ENCODE measurements at places on chromosomes 7 and 10.

DNA sequence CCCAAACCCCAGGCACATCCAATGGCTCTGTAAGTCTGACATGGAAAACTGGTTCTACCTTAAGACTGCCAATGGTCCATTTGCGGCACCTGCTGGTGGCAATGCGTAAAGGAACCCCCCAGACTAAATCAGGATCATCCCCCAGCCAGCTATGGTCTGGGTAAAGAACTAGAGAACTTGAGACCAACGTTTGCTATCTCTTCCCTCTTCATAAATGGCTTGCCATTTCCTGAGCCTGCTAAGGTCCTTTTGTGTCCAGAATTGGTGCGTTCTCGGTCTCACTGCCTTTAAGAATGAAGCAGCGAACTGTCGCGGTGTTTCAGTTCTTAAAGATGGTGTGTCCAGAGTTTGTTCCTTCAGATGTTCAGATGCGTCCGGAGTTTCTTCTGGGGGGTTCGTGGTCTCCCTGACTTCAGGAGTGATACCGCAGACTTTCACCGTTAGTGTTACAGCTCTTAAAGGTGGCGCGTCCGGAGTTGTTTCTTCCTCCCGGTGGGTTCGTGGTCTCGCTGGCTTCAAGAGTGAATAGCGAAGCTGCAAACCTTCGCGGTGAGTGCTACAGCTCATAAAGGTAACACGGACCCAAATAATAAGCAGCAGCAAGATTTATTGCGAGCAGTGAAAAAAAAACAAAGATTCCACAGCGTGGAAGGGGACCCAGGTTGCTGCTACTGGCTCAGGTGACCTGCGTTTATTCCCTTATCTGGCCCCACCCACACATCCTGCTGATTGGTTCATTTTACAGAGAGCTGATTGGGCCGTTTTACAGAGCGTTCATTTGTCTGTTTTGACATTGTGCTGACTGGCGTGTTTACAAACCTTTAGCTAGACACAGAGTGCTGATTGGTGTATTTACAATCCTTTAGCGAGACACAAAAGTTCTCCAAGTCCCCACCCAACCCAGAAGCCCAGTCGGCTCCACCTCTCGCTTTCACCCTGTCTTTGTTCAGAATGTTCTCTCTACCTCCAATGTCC is 95.4 kb downstream of the ELMO1 start:
- peak; percentile 47 for DNase-seq

DNA sequence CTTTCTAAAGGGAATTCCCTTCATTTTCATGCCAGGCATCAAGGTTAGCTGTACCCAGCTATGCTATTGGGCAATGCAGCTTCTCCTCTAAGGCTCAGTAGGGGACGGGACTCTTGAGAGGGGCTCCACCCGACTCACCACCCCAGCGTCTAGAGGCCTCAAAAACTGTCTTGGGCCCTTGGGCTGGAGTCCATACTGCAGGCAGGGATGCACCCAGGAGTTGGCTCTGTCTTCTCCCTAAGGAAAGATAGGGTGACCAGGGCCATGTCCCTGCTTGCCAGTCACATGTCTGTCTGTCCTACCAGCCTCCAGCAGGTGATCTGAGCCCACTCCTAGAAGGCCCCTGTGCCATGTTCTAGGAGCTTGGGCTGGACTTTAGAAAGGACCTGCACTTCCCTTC is 1.2 kb downstream of the OPN4 start:
- DNase-seq: no peak

DNA sequence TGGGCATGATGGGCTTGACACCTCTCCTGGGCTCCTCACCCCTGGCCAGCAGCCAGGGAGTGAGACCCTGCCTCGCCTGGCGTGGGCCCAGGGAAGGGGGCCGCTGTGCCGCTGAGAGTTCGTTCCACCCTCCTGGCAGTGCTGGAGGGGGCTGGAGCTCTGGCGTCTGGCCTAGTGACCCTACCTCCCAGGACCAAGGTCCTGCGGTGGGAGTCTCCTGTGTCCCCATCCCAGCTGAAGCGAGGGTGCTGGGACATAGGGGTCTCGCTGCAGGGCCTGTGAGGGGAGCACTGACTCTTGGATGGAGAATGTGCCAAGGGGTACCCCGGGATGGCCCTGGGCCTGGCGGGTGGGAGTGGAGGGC is 1.2 kb downstream of the GTF2IRD1 start:
- DNase-seq: no peak

- DNase-seq: no peak
Observed at GRCh38 chr7:121744319-121744718, 128.6 kb upstream of the PTPRZ1 start.

DNA sequence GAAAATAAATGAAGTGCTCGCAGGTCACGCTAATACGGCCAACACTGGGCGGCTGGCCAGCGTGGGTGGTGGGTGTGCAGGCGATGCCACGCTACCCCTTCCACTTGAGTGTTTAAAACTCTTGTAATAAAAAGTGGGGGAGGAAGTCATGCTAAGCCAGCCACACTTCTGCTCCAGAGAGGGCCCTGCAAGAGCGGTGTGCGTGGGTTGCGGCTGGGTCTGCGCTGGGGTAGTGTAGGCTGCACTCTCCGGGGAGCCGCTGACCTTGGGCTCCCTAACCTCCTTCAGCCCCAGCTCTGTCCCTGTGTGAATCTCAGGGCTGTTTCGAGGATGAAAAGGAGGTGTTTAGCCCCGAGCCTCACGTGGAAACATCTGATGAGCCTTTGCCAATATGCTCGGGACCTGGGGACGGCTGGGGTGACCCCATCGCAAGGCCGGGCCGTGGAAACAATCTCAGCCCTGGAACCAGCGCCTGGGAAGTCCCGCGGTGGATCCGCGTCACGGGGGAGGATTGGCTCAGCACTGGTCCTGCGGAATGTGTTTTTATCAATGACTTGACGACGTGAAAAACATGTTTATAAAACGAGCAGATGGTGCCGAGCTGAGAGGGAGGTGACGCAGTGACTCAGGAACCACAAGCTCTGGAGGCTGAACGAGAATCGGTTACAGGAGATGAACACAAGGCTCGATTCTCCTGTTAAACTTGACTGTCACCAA is 278.5 kb downstream of the DNAJB6 start:
- DNase-seq: no peak

DNA sequence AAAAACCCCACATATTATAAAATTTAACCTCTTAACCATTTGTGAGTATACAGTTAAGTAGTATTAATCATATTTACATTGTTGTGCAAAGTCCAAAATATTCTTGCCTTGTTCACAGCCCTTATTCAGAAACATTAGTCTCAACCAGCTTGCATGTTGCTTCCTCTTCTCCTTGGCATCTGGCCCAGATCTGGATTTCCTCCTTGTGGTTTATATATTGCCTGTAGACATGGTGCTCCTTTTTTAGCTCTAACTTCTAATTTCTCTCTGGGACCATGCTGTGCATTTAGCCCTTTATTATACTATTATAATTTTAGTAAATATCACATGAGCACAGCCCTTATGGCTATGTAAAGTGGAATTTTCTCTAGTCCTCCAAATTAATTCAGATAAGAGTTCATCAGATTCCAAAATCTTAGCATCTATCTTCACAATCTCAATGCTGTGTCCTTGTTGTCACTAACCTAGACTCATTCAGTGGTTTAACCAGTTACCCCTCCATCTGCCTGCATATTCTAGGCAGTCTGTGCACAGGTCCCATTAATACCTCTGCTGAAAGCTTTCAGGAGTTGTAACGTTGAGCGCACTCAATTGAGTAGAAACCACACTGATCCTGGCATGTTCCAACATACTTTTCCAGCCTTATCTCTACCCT is 7.9 kb downstream of the CPED1 start:
- DNase-seq: no peak

- DNase-seq: no peak
Observed at GRCh38 chr7:104089612-104090011, 100.2 kb upstream of the RELN start.

GRCh38 chr10:69142983-69143382 is 19.0 kb downstream of the VPS26A start:
- DNase-seq: no peak

- DNase-seq: no peak
Observed at GRCh38 chr10:2438248-2438939, 629.0 kb upstream of the PFKP start.

- no peak for DNase-seq
Observed at GRCh38 chr7:32515890-32516550, 20.7 kb downstream of the AVL9 start.

- no peak for DNase-seq
Observed at GRCh38 chr10:122230222-122230621, 40.9 kb upstream of the BTBD16 start.

DNA sequence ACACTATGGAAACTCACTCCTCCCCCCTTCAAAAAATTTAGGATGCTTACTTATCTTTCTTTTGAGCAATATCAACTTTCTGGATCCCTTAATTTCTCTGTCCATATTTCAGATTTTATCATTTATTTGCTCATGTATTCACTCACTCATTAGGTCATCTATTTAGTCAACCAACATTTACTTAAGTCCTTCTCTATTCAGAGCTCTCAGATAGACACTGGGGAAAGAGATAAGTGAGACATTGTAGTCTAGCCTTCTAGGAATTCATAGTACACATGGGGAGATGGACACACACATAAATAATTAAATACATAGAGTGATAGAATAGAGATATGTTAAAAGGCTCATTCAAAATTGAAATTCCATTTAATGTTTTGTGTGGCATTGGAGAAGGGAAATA is 9.2 kb downstream of the CPN1 start:
- DNase-seq: no peak

- no peak for DNase-seq
Observed at GRCh38 chr7:30584965-30585364, 9.7 kb upstream of the GARS1 start.

DNA sequence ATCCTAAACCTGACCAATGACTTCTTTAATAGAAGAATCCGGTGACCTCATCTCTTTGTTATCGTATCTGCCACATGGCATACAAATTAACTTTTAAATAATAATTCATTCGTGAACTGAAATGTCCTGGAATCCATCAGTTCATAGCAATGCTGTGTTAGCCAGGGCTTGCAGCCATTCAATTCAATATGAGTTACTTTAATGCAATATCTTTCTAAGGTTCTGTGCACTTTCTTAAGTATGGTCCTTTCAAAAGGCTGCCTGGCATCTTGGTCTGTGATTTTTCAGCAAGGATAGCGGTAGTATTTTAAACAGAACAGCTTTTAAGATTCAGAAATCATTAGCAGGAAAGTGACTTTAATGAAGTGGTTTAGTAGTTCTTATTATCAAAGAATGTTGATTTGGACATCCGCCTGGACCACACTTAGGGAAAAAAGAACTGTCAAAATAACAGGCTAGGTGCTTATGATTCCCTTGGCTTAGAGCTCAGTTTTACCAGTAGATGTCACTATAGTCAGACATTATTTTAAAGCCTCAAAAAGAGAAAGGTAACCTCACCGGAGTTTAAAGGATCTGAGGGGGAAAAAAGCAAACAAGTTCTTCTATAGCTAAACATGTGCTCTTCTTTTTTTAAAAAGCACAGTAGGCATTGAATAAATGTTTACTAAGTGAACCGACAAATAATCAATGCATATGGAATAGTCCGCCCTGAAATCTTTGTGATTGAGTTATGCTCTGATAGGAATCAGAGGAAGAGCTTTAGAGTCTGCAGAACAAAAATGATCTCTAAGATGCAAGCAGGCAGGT is 22.7 kb downstream of the SLC35G1 start:
- no peak for DNase-seq

DNA sequence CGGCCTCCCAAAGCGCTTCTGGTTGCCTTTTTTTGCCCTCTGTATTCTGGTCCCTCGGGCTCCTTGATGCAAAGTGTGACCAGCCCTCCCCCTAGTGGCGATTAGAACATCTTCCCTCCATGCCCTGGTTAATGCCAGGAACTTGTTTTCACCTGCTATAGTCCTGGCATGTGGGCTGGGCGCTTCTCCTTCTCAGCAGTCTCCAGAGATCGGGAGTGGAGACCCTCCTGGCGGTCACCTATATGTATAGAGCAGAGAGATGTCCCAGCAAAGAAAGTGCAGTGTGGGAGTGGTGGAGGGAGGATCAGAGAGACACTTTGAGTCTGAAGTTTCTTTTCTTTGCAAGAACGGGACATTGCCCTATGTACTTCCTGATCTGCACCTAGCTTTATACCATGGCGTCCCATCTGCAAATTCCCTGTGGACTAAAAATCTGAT is 264.1 kb downstream of the OTUD1 start:
- DNase-seq: peak; percentile 16

- no peak for DNase-seq
Observed at GRCh38 chr7:129084801-129085551, 30.1 kb upstream of the TNPO3 start.

DNA sequence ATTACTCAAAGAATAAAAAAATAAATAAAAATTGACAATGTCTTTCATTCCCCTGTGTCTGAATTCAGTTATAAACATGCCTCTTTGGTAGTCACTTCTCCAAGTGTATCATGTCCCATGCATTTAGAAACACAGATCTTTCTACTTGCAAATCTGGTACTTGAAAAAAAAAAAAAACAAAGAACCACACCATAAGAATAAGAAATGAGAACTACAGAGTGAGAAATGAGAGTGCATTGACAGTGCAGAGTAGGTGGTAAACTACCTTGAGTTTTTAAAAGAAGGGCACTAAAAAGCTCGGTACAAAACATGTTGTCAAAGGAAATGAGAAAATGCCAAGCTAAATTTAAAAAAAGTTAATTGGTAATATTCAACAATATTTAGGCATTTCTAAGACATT is 123.0 kb downstream of the GPR85 start:
- DNase-seq: no peak

GRCh38 chr10:83725567-83725966 is 413.7 kb upstream of the GHITM start:
- DNase-seq: no peak

DNA sequence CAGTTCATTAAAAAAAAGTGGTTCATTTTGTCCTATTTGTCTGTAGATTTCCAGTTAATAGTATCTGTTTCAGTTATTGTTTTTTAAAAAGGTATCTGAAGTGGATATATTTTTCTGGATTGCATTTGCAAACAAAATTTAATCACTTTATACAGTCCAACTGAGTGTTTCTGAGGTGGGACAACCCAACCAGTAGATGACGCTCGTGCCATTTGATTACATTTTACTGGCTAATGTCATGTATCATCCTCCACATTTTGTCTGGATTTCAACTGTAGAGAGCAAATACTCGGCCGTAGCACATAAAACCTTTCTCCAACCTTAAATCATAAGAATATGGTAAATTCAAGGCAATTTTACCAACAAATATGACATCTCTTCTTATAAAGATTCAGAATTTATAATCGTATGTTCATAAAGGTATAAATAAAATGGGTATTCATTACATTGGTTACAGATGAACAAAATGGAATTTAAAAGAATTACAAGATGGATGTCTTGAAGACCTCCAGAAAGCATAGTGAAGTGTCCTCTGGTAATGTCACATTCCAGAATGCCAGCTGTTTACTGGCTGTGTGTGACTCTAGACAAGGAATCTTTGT is 789.0 kb downstream of the PHTF2 start:
- DNase-seq: no peak

DNA sequence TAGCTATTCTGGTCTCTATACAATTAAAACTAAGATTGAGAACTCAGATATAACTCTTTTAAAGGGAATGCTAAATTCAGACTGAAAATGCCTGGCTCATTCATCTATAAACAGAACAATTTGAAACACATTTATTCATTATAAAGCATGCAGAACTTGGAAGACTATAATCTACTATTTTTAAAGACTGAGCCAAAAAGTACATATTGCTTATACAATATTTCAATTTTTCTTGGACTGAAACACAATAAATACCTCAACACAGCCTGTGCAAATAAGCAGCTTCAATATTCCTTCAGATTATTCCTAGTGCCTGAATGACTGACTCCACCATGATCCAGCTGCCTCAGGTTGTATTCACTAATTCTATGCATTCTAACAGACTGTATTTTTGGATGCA is 15.5 kb upstream of the PHYH start:
- no peak for DNase-seq
